ENCODE measurements at places on chromosomes 7 and 10.

- DNase-seq: no peak
Measured at GRCh38 chr10:33031171-33031570, 73.1 kb upstream of the ITGB1 start.

GRCh38 chr10:7337431-7338171 lies 73.2 kb downstream of the SFMBT2 start:
- DNase-seq: no peak

DNA sequence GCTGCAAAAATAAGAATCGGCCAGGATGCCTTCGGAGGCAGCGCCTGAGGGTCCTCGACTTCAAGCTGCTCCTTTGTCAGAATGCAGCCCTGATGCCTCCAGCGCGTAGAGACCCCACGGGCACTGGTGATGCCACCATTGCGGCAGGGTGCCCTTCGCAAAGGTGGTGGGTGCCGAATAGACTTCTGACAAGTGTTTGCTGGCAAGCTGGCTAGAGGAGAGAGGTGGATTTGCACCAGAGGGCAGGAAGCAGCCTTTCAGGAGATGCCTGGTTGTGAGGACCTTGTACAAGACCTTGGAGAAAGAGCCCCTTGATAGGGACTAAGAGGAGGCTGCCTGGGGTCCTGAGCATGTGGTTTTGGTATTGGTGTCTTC lies 103.2 kb upstream of the PPIF start:
- peak; percentile 46 for DNase-seq

DNA sequence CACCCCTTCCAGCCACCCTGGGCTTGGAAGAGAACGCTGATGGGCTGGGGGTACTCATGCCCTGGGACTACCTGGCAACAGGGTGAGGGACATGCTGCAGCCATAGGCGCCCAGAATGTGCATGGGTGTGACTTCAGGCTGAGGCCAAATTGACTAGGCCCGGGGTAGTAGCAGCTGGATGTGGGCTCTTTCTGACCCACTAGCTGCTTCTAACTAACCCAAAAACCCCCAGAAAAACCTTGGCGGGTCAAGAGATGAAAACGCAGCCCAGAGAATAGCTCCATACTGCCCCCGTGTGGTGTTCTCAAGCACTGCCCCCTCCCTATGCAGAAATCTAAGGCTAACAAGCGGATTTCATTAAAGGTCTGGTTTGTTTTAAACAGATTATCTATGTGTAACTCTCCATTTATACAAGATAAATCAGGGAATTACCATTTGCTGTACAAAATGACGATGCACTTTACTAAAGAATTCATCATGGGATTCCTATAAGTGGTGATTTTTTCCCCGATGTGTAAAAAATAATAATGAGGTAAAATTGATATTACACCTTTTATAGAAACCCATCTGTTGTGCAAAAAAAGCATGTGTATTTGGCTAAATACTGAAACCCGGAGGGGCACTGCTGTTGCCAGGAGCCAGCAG lies 4.2 kb downstream of the SMARCD3 start:
- DNase-seq: peak; percentile 72

- no peak for DNase-seq
Measured at GRCh38 chr10:10758306-10758705, 259.4 kb upstream of the CELF2 start.

- peak; percentile 61 for DNase-seq
Measured at GRCh38 chr10:63976538-63976937, 455.3 kb downstream of the REEP3 start.

- no peak for DNase-seq
Measured at GRCh38 chr7:64465551-64465950, 97.3 kb downstream of the ZNF680 start.

- DNase-seq: no peak
Measured at GRCh38 chr7:1263391-1263951, 30.8 kb downstream of the UNCX start.

DNA sequence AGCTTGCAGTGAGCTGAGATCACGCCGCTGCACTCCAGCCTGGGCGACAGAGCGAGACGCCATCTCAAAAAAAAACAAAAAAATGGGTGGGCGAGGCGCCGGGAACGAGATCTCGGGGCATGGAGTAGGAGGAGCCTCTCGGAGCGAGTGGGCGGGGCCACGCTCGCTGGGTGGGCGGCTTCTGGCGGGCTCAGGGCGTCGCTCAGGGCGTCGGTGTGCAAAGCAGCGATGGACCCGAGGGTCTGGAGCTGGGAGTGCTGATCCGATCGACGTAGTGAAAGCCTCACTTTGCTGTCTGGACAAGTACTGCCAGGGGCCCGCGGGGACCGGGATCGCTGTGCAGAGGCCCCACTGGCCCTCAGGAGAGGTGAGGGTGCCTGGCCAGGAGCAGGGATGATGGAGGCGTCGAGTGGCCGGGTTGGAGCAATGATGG lies 22.6 kb upstream of the AMZ1 start:
- DNase-seq: peak; percentile 79

GRCh38 chr10:68938117-68938516 lies 17.9 kb upstream of the DDX21 start:
- no peak for DNase-seq

DNA sequence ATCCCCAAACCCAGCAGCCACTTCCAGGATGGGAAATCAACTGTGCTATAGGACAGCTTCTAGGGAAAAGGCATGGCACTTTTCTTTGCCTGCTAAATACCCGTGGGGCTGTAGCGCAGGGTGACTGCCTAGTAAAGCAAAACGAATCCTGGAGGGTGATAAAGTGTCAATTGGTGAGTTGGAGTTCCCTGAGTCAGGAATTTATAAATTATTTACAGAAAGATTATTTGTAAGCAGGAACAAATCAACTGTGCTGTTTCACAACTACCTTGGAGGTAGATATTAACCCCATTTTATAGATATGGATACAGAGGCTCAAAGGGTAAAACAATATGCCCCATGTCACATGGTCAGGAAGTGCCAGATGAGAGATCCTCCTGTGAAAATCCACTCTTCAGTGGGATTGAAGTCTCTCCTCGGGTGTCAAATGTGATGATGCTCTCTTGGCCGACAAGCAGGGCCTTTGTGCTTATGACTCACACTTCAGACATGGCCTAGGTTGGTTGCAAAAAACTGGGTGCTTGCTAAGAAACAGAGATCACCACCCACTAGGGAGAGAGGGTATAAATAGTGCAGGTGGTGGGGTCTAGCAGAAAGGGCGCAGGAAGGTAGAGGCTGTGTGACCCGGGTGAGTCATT lies 383.2 kb upstream of the ZMIZ1 start:
- no peak for DNase-seq

DNA sequence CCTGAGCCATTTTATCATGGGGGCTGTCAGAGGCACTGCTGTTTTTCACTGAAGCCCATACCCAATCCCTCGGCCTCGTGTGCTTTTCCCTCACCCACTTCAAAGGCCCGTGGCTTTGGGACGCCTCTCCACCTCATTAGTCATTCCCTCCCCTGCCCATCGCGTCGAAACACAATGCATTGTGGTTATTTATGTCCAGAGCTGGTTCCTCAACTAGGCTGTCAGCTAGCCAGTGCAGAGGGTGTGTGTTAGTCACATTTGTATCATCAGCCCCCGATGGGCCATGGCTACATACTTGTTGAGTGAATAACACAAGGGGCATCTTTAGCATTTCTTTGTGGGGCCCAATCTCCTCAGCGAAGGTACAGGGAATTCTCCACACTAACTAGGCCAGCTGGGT lies 3.8 kb upstream of the CRCP start:
- peak; percentile 54 for DNase-seq

DNA sequence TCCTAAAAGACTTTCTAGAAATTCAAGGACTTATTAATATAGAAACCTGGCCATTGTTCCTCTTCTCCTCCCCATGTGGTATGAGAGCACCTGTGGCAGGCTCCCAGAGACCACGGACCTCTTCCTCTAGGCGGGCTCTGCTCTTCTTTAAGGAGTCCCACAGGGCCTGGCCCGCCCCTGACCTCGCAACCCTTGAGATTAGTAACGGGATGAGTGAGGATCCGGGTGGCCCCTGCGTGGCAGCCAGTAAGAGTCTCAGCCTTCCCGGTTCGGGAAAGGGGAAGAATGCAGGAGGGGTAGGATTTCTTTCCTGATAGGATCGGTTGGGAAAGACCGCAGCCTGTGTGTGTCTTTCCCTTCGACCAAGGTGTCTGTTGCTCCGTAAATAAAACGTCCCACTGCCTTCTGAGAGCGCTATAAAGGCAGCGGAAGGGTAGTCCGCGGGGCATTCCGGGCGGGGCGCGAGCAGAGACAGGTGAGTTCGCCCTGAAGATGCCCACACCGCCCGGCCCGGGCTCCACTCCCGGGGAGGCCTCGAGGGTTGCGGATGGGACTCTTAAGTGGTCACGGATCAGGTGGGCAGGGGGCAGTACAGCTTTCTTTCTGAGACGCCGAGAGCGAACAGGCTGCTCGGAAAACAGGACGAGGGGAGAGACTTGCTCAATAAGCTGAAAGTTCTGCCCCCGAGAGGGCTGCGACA lies at the start of gene SLC26A4:
SLC26A4 (plus strand) TSS at position 448 of the 700 bp plus-strand sequence. CDS start 814 bp downstream, outside the sequence.
- DNase-seq: peak; percentile 58

- peak; percentile 18 for DNase-seq
Measured at GRCh38 chr10:84243759-84244158, 1.1 kb upstream of the RGR start.

DNA sequence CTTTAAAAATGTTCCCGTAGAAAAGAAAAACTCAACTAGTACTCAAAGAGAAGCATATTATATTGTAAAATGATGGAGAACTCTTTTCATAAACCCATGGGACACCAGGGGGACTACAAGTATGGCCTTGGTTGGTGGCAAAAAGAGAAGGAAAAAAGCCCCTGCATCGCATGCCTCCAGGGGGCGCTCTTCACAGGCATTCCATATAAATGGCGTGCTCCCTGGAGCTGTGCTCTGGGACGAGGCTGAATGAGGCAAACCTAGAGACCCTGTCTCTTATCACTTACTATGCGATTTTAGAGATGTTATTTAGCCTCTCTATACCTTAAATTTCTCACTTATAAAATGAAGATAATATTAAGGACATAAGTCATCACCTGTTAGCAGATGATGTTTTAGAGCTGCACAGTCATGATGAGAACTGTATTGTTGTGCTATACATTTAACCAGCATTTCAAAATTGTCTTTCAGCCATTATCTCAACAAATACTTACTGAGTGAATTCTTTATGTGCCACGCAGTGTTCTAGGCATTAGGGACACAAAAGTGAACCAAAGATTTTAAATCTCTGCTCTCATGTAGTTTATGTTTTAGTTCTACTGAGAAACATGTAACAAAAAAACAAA lies 105.8 kb downstream of the ARHGAP21 start:
- DNase-seq: peak; percentile 91

DNA sequence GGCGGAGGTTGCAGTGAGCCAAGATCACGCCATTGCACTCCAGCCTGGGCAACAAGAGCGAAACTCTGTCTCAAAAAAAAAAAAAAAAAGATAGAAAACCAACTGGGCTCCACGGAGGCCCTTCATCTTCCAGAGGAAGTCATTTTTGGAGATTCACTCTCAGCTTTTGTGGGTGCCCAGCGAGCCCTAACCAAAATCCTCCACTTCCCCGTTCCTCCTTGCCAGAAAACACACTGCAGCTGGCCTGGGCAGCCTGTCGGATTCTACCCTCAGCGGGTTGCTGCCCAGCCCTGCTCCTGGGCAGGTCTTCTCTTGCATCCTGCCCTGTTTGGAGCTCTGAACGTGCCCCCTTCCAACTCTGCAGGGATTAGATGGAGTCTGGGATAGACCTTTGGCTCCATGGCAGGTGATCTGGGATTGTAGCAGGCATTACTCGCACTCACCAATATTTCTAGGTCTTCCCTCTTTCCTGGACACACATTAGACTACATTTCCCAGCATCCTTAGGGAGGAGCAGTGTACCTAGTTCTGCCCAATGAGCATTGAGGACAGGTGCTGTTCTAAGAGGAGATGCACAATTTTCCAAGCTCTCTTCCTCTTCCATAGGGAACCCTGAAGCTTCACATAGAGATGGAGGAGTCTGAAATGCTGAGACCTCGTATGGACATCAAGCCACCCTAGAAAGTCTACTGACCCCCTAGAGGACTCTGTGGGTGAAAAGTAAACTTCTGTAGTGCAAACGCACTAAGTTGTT lies 4.6 kb downstream of the GRID2IP start:
- DNase-seq: no peak

GRCh38 chr7:108280136-108280535 lies 150.0 kb upstream of the LAMB4 start:
- no peak for DNase-seq

DNA sequence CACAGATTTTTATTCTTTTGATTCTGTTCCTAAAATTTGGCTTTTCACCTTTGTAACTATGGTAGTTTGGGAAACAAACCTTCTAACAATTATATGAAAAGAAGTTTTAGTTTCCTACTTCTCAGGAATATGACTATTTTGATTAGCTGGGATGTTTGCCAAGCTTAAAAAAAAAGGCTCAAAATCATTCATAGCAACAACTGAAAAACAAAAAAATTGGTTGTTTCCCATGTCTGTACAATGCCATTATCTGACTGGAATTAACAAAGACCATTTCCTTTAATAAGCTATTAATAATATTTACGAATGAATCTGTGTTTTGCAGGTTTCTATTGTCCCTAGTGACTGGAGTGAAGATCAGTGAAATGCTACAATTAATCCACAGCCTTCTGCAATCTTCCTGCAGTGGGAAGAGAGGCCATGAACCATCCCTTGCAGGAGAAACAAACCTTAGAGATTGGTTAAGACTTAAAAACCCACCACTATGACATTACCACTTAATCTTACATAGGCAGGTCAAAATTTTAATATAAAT lies 4.2 kb downstream of the PURB start:
- DNase-seq: no peak

GRCh38 chr10:106255111-106255678 lies 909.3 kb downstream of the SORCS1 start:
- no peak for DNase-seq

DNA sequence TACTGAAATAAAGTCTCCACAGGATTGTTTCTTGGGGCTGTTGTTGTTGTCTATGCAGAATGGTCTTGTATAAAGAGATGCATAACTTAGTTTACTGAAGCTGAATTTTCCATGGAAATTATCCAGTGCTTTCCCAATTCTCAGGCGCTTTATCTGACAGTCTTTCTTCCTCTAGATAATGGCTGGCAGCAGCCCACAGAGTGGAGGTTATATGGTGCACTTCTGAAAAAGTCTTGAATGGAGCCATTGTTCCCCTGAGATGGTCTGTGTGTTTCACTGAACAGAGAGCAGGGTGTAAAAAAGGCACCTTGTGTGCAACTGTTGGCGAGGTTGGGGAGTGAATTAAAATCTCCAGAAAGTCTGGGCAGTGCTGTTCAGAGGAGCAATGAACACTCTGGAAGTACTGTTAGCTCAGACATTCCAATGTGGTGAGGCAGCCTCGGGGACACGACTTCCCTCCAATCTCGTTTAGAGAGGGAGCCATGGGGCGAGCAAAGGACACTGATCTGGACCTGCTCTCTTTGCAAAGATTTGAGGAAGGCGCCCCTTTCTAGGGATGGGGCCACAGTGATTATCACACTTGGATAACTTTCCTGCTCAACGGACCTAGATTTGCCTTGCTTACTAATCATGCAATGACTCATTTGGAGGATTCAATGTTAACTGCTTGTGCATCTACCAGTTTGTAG lies 2.0 kb upstream of the PLCE1 start:
- DNase-seq: peak; percentile 81

GRCh38 chr10:34670081-34670480 lies 145.0 kb downstream of the PARD3 start:
- DNase-seq: no peak
